ENCODE measurements at places on chromosomes 12 and 14.

DNA sequence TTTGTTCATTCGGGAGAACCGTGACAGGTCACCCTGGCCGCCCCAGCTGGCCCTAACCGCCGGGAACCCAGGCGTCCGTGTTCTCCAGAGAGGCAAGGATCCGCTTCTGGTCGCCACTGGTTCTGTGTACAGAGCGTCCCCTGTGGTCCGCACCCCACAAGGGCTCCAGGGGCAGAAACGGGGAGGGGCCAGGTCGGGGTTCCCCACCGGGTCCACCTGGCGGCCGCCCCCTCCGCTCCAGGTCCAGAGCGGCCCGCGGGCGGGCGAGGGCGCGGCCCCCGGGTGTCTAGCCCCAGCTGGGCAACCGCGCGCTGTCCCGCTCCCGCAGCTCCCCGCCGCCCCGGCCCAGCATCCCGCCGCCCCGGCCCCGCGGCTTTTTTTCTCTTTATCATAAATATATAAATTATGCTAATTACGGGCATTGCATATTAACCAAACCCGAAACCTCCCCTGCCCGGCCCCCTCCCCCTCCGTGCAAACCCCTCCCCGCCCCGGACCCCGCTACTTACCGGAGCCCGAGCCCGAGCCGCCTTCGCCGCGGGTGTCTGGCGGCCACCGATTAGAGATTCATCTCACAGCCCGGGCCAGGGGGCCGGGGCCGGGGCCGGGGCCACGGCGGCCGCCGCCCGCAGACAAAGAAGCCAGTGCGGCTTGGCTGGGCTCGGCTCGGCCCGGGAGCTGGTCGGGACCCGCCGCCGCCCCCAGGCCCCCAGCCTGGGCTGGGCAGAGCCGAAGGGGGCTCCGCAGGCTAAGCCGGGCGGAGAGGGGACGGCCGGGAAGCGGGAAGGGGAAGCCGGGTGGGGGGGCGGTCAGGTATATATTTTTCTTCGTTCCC is 512 bp downstream of the POU6F1 start:
- no peak for DNase-seq

- DNase-seq, result no peak
Observed at GRCh38 chr12:112151766-112152541, 26.6 kb downstream of the TRAFD1 start.

GRCh38 chr12:47033081-47033480 is 46.3 kb upstream of the PCED1B start:
- DNase-seq, result no peak

- no peak for DNase-seq
Observed at GRCh38 chr14:52977798-52978197, 26.9 kb upstream of the FERMT2 start.

DNA sequence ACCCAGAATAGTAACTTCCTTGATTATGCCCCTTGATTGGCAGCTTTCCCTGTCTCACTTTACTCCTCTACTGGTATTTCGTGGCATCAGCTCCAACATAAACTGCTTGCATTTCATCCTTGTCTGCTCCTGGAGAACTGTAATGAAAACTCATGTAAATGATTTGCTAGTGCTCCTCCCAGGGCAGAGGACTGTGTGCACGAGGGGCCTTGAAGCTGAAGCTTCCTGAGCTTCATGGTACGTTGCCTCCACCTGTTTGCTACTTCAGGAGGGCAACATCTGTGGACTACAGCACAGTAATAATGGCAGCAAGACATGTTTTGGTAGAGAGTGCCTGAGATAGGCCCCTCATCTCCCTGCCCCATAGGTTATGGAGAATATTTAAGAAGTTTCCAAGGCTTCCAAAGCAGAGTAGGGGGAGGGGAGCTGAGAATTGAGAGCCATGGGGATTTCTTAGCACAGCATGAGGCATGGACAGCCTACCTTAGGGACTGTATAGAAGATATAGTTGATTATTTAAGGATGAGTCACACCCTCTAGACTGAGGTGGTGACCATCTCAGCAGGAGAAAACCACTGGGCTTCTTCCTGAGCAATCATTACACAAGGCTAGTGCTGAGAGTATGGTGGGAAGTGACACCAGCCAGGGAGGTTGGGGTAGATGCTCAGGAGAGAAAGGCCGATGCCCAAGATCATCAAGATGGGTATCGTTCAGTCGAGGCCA is 29.5 kb downstream of the CCDC198 start:
- DNase-seq, result no peak

- no peak for DNase-seq
Observed at GRCh38 chr12:108921946-108922345, 42.1 kb downstream of the DAO start.

- no peak for DNase-seq
Observed at GRCh38 chr14:61107869-61108493, 126.9 kb downstream of the SLC38A6 start.

DNA sequence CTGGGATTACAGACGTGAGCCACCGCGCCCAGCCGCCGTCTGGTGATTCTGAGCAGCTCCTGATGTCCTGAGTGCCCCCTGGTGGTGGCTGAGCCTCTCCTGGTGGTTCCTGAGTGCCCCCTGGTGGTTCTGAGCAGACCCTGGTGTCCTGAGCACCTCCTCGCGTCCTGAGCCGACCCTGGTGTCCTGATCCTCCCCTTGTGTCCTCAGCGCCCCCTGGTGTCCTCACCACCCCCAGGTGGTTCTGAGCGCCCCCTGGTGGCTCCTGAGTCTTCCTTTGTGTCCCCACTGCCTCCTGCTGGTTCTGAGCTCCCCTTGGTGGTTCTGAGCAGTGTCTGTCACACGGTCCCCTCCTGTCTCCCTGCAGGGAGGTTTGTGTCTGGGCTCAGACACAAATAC is 1304.9 kb downstream of the TMEM121 start:
- peak; percentile 60 for DNase-seq

DNA sequence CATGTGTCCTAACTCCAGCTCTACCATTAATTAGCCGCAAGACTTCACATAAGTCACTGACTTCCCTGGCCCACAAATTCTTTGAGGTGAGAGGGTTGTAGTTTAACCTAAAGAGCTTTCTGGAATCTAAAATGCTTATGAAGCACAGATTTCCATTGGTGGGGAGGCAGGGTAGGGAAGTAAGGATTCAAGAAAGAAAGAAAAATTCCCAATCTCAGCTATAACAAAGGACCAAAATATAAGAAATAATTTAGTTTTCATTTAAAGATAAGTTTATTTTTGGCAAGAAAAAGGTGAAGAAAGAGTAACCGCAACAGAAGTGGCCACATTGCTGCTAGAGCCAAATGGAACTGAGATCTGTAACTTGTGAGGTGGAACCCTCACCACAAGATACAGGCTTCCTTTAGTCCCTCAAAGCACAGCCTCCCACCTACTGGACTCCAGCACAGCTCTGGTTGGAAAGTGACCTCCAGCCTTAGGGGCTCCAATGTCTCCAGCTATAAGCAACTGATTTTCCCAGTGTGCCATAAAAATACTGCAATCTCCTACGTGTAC is 23.6 kb downstream of the DAD1 start:
- no peak for DNase-seq

DNA sequence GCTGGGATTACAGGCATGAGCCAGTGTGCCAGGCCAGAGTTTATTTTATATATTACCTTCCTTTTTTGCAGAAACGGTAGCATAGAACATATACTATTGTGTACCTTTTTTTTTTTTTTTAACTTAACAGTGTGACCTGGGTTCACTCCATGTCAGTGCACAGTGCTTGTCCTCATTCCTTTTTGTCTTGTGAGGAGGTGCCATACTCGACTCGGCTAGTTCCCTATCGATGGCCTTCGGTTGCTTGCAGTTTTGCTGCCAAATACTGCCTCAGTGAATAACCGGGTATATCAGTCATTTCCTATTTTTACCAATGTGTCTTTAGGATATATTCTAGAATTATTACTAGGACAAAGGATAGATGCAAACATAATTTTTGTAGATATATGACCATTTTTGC is 36.8 kb downstream of the ZNF664 start:
- no peak for DNase-seq

DNA sequence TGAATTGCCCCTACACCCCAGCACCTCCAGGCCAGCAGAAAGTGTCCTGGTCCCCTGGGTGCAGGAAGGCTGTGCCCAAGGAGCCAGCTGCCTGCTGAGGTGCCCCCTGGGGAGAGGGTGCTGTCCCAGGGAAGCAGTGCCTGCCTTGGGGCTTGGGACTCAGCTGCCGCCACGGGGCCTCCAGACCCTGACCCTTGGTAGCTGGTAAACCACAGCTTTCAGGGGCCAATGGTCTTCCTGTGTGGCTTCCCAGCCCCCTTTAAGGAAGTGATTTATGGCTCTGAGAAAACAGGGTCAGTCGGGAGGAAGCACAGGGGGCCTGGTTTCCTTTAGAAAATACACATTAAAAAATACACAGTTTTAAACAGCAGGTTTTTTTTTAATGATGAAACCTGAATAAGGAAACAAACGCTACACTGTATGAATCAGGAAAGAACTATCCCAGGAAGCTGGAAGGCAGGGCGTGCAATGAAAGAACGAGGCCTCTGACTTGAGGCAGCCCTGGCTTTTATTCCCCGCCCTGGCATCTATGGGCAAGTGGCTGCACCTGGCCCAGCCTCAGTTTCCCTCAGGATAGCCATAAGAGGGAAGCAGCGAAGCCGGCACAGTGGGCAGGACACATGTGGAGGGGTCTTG is 40.6 kb upstream of the EML1 start:
- DNase-seq, result no peak

- DNase-seq, result no peak
Observed at GRCh38 chr12:95326855-95327254, 109.2 kb downstream of the VEZT start.

GRCh38 chr14:73610687-73611086 is 1.6 kb upstream of the ACOT6 start:
- no peak for DNase-seq

DNA sequence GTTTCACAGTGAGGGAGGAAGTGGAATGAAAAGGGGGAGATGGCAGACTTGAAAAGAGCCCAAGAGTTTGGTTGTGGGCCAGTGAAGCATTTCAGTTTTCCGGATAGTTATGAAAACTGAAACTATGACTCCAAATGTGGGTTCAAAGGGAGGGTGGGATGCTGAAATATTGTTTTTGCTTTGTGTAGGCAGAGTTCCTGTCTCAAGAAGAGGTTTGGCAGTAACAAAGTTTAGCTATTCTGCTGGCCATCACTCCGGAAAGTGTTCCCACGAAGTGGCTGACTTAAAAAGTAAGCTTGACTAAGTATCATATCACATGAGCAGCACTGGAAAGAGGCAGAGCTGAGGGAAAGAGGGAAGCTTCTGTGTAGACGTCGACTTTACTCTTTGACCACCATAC is 85.2 kb downstream of the CAND1 start:
- DNase-seq, result peak; percentile 35

DNA sequence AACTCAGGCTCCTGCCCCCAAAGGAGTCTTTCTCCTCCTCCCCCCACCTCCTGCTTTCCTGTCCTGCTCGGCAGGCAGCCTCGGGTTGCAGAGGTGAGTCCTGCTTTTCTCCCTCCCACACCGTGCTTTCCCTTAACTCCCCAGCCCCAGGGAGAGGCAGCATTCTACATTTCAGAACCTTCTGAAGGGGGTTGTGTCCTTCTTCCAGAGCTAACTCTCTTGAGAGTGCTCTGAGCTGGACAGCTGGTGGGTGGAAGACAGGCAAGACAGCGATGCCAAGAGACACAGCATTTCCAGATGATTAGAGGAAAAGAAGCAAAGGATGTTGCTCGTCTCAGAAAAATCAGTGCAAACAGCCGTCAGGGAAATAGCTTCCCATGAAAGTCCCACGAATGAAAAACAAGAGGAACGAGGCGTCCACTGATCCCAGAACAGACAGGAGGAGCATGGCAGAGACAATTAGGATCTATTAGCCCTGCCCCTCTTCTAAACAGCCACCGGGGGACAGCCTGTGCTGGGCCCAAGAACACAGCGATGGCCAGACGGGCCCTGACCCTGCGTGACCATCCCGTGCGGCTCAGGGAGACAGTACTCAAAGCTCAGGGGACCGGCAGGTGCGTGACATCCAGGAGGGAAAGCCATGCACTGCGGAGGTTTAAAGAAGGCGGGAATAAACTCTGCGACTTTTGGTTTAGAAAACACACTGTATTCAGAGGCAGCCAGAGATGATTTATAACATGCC is 216.5 kb upstream of the RTL1 start:
- DNase-seq, result no peak

DNA sequence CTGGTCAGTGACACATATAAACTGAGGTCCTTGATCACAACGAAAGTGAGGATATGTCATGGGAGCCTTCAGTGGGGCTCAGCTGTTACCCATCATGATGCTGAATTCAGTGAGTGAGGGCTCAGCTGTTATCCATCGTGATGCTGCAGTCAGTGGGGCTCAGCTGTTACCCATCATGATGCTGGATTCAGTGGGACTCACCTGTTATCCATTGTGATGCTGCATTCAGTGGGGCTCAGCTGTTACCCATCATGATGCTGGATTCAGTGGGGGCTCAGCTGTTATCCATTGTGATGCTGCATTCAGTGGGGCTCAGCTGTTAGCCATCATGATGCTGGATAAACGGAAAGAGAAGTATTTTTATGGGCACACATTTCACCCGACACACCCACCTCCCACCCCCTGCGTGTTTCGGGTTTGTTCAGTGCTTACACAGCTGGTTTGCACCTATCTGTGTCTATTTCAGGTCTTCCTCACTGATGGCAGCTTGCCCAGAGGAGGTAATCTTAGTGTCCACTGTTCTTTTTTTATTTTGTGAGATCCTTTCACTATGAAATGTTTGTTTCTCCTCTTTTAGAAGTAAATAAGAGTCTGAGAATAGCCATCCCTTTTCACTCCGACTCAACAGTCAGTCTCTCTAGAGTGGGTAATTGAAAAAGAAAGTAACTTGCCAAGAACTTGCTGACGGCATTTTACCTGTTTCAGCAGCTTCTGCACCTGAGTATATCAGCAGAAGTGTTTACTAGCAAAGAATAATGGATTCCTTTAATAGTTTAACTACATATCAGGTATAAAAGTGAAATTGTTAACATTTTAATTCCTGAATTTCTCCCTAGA is 183.0 kb downstream of the ERC1 start:
- no peak for DNase-seq

DNA sequence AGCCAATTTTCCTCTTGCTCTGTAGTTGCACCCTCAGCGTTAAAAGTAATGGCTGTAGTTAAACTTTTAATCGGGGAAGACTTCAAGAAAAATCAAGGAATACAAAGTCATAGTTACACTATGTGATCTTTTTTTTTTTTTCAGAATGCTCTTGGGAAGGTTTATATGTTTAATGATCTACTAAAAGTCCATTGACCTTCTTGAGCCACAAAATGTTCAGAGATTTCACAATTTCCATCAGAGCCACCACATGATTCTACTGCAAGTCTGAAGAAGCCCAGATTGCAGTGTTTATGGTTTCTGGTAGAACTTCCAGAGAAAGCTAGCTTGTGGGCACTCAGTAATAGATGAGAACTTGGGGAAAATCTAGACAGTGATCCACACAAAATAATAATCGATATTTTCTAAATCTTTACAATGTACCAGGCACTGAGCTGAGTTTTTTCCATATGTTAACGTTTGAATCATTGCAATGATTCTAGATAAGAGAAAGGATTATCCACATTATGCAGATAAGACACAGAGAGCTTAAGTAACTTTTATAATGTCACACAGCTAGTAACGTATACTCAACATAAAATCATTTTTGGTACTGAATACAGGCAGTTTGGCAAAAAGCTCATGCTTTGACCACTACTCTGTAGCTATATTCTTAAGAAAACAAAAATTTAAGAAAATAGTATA is 38.3 kb downstream of the GYS2 start:
- no peak for DNase-seq

Data from activated CD4-positive, alpha-beta T cell treated with anti-CD3 and anti-CD28 coated beads, Interleukin-2, Interleukin-4, amounts not matched to agents 100 ng/mL and 50 ng/mL, durations not matched to agents 16 hours and 8 hours (primary cell).